ENCODE measurements at places on chromosomes 1 and 21. TPM values are rescaled to one million over a fixed set of nuclear protein-coding genes. Genes with fewer than 3 reads are reported as not detected.

FCGR1A gene
- total RNA-seq = 5.7 TPM

- DNase-seq = no peak
Observed at GRCh38 chr1:111052246-111052645, 87.6 kb downstream of the DRAM2 start.

ATP6V1G3 gene
- total RNA-seq = not detected

GRCh38 chr1:978069-978834 is 3.6 kb downstream of the PERM1 start:
- DNase-seq = peak; percentile 25

GRCh38 chr1:45443580-45444446 is 47.1 kb downstream of the TESK2 start:
- no peak for DNase-seq

DNA sequence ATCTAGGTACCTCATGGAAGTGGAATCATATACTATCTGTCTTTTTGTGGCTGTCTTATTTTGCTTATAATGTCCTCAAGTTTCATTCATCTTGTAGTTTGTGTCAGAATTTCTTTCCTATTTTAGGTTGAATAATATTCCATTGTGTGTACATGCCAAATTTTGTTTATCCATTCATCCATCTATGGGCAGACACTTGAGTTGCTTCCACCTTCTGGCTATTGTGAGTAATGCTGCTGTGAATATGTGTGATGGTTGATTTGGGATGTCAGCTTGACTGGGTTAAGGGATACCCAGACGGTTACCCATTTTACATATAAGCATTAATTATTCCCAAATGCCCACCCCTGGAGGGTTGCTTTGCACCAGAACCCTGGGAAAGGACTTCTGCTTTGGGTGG is 477.5 kb downstream of the PTPRU start:
- DNase-seq = no peak

DNA sequence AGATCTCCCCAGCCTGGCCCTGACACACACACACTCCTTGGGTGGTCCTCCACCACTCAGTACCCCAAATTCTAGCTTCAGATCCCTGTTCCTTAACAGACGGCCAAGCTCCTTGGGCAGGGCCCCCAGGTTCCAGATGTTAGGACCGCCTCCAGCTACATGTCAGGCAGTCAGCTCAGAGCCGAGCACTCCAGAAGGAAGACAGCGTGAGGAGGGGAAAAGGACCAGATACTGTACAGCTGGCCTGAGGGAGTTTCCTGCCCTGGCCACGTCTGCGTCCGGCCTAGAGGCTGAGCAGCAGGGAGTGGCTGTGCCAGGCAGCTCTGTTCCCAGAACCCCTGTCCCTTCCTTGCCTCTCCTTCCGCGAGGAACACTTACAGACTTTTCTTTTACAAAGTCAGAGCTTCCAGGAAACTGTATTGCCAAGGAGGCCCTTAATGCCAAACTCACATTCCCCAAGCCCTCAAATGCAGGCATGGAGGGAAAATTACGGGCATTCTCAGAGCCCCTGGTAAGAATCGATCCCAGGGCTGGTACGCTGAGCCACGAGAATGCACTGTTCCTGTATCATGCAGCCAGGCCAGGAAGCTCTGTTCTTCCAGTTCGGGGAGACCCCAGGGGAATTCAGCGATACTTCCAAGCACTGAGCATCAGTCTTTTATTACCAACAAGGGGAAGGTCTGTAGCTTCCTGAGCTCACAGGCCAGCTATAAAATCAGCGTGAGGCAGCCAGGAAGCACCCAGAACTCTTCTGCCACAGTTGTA is 45.2 kb upstream of the CNTN2 start:
- DNase-seq = peak; percentile 33

- DNase-seq = no peak
Observed at GRCh38 chr1:201357211-201357610, 20.3 kb downstream of the TNNT2 start.
